ENCODE measurements at places on chromosomes 3 and 15.

- no peak for DNase-seq
Measured at GRCh38 chr3:160815280-160815679, 59.2 kb downstream of the PPM1L start.

- no peak for DNase-seq
Measured at GRCh38 chr3:46542344-46542743, 23.8 kb downstream of the LRRC2 start.

DNA sequence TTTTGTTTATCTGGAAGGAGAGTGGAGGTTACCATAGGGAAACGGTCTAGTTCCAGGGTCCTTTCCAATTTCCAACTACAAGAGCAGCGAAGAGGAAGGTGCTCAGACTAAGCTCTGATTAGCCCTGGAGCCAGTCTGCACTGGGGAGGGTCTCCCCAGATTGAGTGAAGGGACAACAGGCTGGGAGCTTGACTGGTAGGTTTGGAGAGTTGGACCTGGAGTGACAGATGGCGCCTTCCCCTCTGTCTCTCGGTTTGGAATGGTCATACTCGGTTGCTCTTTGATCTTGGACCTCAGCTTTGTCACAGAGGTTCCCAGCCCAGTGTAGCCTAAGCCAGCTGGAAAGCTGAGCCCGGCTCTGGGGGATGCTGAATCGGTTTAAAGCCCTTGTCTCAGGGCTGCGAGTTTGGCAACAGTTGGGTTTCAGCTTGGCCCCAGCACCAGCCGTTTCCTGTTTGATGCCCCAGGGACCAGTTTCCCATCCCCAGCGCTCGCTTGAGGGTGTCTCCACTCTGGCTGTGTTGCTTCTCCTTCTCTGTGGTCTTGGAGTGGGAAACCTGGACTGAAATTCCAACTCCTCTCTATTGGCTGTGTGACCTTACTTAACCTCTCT lies 53.1 kb upstream of the ULK4 start:
- DNase-seq: no peak

DNA sequence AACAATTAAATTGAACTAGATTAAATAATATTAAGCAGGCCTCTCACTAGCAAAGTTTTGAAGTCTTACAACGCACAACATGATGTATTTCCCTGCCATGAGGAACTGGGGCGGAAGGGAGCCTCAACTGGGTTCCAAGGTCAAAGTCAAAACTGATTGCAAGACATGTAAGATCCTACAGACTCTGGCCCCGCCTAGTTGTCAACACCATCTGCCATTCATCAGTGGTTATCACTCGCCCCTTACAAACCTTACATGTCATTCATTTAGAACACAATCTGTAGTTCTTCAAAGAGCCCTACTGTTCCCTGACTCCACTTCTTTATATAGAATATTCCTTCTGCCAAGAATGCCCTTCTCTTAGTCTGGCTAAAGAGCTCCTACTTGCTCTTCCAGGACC lies 10.0 kb downstream of the ATP13A3 start:
- DNase-seq: no peak

DNA sequence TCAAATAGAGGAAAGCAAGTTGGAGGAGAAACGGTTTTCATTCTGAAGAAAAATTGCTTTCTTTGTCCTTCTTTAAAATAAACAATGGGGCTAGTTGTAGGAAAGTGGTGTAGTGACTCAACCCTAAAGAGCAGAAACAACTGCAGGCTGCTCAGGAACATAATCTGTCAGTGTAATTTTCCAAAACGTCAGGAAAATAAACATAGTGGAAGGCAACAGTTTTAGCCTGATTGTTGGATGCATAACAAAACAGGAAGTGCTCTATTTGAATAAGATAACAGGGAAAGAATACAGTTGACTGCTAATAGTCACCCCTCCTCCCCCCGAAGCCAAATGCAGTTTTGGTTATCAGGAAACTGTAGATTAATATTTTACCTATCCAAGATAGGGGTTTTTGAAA lies 167.6 kb downstream of the ECT2 start:
- no peak for DNase-seq

DNA sequence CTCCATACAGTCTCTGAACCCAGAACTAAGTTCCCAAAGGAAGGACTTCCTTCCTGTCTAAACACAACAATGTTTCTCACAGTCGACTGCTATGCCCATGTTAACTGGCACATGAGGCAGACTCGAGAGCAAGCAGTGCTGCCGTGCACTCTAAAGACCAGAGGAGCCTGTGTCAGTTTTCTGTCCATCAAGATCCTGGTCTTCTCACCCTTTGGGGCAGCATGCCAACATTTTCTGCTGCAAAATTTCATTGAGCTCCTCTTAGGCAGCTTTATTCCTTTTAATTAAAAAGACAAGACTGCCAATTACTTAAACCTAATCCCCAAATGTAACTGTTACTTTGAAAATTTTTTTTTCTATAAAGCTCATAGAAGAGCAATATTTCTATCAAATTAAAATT lies 205.1 kb downstream of the GAP43 start:
- no peak for DNase-seq

GRCh38 chr3:359672-360071 lies 163.1 kb downstream of the CHL1 start:
- DNase-seq: no peak

GRCh38 chr15:42274702-42274989 lies 1.4 kb upstream of the TMEM87A start:
- no peak for DNase-seq

DNA sequence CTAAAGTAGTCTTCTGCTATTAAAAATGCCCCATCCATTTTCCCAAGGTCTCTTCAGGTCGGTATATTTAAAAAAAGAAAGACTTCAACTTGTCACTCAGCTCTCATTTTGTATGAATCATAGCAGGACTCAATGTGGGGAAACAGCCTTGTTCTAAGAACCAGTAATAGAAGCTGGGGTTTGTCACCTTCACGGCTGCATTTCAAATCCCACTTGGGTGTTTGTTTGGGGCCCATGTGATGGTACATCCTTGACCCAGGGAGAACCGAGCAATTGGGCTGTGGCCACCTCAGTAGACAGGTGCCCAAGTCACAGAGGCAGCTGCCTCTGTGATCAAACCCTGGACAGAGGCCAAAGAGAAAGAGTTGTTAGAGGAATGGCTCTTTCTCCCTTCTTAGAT lies 70.3 kb upstream of the ARL8B start:
- no peak for DNase-seq

- DNase-seq: no peak
Measured at GRCh38 chr3:126540342-126540849, 16.4 kb downstream of the CHST13 start.

DNA sequence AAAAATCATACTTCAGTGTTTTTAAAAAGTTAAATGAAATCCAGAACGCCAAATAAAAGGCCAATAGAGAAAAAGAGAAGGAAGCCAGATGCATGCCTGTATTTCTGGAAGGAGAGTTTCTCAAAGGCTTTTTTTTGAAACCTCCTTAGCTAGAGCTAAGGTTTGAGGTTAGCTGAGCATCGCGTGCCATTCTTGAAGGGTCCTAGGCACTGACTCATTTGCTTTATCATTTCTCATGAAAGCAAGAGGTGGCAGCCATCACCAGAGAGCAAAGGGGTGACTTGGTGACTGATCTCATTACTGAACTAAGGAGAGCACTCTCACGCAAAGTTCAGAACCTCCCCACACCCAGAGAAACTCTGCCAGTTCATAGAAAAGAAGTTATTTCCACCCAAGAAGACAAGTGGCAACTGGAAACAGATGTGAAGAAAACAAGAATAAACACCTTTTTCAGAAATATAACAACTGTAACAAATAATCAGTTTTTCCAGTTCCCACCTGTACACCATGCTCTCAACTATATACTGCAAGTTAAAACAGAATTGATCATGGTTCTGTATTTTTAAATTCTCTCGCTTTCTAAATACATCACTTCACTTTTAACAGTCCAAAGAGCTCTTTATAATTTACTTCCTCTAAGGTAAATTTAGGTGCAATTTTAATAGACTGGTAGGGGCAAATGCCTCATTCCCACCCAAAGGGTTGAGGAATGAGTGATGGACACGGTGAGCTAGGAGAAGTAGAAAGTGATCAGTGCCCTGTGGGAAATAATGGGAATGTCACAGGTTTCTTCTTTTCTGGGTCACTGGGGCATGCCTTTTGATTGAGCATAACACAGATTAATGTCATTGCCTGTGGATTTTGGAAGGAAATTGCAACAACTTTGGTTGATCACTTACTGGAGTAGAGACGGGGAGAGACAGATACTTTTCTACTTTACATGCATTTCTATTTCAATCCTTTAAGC lies 24.7 kb downstream of the GPR15 start:
- DNase-seq: no peak

DNA sequence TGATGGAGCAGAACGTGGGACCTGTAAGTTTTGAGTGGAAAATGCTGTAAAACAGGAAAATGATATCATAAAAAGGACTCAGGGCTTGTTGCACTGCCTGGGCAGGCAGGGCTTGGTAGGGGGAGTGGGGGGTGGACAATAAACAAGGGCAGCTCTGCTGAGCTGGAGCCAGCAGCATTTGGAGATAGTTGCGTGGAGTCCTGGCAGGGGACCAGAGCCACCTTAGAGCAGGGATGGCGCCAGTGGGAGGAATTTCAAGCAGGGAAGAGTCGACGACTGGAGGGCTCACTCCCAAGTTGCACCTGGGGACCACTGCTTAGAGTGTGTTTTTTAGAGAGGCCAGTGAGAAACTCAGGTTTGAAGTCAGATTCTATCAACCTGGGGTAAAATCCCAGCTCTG lies 22.7 kb upstream of the FRMD4B start:
- no peak for DNase-seq

GRCh38 chr15:74954515-74954914 lies 2.1 kb downstream of the RPP25 start:
- no peak for DNase-seq

GRCh38 chr15:44034933-44035624 lies 160.0 kb downstream of the FRMD5 start:
- DNase-seq: no peak

- no peak for DNase-seq
Measured at GRCh38 chr15:25378501-25378901, 60.3 kb downstream of the UBE3A start.

DNA sequence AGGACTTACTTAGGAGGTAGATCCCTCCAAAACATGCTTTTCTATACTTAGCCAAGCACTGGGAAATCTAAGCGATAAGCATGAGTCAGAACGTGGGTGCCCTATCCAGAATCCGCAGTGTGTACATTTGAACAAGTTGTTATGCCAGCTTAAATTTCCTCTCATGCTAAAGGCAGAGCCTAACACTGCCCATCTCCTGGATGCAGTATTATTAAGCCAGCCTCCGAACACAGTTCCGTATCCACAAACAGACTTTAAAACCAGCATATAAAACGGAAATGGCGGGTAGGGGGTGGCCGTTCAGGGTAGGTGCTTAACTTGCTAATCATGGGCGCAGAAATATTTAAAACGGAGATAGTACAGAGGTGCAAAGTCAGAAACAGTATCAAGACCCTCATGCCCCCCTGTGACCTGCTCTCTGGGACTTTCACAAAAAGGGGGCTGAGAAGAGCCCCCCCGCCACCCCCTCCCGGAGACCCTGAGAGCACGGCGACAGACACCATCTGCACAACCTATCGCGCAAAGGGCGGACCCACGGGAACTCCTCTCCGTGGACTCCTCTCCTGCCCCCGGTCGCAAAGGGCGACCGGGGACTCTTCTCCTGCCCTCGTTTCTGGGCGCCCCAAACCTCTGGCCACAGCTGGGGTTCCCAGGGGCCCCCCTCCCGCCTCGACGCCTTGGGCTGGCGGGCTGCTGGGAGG lies 889 bp upstream of the LRRIQ4 start:
- DNase-seq: no peak

GRCh38 chr15:79923079-79923514 lies 26.3 kb upstream of the MTHFS start:
- peak; percentile 70 for DNase-seq

DNA sequence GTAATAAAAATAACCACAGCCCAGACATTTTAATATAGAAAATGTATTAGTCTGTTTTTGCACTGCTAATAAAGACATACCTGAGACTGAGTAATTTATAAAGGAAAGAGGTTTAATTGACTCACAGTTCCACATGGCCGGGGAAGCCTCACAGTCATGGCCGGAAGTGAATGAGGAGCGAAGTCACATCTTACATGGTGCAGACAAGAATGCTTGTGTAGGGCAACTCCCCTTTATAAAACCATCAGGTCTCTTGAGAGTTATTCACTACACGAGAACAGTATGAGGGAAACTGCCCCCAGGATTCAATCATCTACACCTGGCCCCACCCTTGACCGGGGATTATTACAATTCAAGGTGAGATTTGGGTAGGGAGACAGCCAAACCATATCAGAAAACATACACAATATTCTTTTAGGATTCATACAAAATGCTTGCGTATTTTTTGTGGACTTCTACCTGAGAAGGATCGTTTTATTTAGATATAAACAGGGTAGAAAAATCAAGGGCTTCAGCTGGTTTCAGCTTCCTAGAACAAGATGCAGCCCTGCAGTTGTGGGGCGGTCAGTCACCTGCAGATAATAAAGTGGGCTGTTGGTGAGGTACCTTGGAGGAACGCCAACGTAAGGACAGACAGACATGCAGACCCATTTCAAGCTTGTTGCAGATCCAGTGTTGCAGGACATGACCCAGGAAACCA lies 101.9 kb downstream of the TNIK start:
- DNase-seq: no peak

GRCh38 chr3:42664438-42664803 lies 10.9 kb downstream of the ZBTB47 start:
- DNase-seq: no peak

DNA sequence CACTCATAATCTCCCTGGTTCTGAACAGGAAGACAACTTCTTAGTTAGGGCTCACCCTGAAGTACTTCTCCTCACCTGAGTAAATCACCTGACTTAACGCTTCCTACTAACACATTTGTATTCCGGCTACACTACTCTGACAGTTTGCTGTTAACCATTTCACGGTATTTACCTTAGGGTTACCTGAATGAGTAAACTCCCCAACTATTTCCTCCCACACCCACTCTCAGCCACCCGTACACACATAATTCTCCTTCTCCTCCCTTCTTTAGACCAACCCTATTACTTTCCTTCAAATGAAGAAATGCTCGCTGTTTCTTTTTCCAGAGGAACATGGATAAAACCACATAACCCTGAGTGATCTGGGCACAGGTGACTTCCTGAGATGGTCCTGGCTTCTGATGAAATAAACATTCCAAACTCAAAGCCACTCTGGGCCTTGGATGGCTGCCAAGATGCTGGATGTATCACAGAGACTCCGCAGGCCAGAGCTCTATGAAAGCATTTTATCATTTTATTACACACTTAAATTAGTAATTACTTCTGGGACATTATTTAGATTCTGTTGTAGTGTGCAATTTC lies 183.6 kb upstream of the ATP11B start:
- no peak for DNase-seq

DNA sequence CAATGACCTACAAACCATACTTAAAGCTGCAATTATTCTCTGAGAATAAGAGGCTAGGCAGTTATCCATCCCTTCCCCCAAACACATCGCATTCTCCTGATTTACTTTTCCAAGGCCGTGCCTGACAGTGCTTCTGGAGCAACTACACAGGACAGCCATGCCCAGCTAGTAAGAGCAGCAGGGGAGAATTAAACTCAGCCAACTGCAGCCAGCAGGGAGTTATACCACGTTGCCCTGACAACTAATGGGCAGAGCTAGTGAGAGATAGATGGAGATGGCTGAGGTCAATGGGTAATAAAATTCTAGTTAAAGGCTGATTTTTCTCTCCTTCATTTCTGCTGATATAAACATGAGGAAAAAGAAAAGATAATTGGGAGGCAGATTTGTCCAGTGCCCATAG lies 193.8 kb upstream of the PPP2R3A start:
- no peak for DNase-seq

- DNase-seq: no peak
Measured at GRCh38 chr15:64915518-64916227, 4.0 kb downstream of the ANKDD1A start.

- DNase-seq: no peak
Measured at GRCh38 chr15:78402061-78402610, 35.9 kb upstream of the IREB2 start.

- no peak for DNase-seq
Measured at GRCh38 chr15:53591041-53591440, 168.4 kb downstream of the WDR72 start.

Data from activated gamma-delta T cell (primary cell).